ENCODE measurements at places on chromosomes 3 and 15.

GRCh38 chr15:101329867-101330380 is 34.9 kb upstream of the SNRPA1 start:
- DNase-seq: no peak

GRCh38 chr3:46701181-46701939 is at the start of gene TMIE:
TSS of gene TMIE (plus strand) at chr3:46701392. CDS start at chr3:46701488, 96 bp downstream.
- DNase-seq: no peak

DNA sequence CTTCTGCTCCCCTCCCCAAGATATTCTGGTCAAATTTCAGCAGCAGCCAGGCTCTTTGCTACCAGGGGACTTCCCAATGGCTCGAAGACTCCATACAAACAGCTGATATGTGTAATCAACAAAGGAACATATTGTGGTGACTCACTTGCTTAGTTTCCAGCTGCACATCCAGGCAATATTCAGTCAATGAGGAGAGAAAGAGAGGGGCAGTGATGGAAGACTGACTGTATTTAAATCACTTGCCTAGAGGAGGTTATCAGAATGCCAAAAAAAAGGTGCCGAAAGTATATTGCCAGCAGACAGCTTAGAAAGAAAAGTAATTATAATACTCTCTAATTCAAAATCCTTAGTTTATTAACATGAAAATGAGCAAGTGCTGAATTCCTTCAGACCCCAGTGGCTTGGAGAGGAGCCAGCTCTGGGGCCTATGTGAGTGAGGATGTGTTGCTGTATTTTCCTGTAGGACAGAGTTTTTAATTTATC is 236.5 kb downstream of the LRTM1 start:
- no peak for DNase-seq

- no peak for DNase-seq
These were observed 28.1 kb downstream of the BCL2A1 start for GRCh38 chr15:79942741-79943481.

GRCh38 chr3:194137008-194137505 is 1.1 kb downstream of the HES1 start:
- DNase-seq: no peak

- DNase-seq: no peak
These were observed 21.4 kb upstream of the FSIP1 start for GRCh38 chr15:39804026-39804425.

GRCh38 chr15:42154212-42154941 is 2.1 kb downstream of the PLA2G4F start:
- no peak for DNase-seq

DNA sequence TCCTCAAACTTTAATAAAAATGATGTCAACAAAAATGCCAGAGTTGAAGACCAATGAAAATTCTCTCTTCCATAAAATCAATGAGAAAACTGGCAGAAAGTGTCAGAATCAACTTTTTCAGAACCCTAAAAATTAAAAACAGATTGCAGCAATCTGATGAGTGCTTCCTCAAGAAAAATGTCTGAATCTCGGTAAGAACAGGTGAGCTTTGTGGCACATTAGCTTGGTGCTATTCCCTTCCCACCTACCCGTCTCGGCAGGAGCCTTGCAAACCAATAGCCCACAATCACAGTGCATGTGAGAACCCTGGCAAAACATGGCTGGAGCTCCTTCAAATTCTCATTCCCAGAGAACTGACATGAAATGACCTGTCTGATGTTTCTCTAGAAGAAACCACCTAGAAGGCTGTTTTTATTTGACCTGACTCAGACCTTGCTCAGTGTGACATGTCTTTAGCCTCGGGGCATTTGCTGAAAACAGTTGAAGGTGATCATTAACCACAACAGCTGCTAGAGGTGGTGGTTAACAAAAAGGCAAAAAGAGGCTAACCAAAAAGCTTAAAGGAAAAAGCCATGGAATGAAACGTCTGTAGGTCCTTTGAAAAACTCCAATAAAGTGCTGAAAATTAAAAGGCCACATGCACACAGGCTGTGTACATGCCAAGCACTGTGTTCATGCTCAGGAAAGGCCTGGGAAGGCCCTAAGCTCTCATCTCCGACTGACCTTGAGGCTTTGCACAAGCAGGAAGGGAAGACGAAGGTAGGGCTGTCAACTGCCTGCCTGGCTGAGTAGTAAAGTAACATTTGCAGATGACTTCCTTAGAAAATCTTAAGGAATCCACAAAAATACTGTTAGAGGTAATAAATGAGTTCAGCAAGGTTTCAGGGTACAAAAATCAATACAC is 253.0 kb upstream of the NSMCE3 start:
- DNase-seq: no peak
